Activated CD8-positive, alpha-beta T cell treated with anti-CD3 and anti-CD28 coated beads, Interleukin-2, amount 10 ng/mL, durations not matched to agents 7 days and 5 days (primary cell): ENCODE measurements at places on chromosomes 2 and 18. TPM values are rescaled to one million over a fixed set of nuclear protein-coding genes. Genes with fewer than 3 reads are reported as not detected.
A peak's percentile ranks its signal among the peaks of the same experiment; 100 is the strongest.

DNA sequence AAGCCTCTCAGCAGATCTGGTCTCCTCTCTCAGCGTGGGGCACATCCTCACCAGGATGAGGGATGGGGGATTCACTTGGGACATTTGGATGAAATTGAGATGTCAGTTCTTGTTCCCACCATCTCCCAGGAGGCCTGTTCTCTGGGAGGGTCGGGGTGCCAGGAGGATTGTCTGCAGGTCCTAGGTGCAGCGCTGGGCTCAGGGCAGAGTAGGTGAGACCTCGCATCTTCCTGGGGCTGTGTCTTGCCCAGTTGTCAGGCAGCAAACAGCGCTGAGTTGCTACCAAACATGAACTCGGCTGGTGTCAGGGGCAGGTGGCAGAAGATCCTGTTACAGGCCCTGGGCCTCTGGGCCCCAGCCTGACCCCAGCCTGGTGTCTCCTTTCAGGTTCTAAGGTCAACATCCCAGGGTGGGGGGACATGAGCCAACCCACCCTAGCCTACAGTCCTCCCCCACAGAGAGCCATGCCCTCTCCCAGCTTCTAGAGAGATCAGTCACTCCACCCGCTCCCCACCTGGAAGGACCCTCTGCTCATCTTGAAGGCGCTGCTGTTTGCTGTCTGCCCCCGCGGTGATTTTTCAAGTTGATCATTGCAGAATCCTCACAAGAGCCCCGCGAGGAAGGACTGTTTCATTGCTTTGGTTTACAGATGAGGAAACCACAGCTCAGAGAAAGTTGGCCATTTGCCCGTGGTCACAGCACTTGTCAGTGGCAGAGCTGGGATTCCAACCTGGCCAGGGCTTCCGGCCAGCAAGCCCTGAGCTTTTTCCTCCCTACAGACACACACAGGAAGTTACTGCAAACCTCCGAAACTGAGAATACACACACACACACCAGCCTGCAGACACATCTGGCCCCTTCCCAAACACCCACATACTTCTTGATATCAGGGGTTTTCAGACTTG is 83.9 kb downstream of the STPG4 start:
- DNase-seq: peak; percentile 81

DNA sequence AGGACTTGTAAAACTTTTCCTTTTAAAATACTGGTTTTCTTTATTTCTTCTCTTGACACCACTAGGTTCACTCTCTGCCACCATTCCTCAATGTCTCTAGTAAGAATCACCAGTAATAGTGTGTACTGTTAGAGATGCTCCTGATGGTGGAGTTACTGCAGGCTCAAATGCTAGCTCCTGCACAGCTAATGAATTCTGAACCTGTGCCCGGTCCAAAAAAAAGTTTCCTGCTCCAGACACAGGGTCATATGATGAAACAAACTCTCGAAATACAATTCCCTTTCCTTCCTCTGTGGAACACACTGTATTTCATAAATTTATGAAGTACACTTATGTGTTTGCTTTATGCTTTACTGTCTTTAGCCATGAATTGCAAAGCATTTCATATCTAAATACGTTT is 19.2 kb downstream of the PMS1 start:
- DNase-seq: no peak

- no peak for DNase-seq
Observed at GRCh38 chr2:234858790-234859329, 93.0 kb upstream of the SH3BP4 start.

Gene MC4R
- total RNA-seq: not detected

- DNase-seq: no peak
Observed at GRCh38 chr2:70357684-70358071, 55.8 kb upstream of the FAM136A start.

Gene G6PC2
- not detected for total RNA-seq
